Urothelium cell line (cell line): ENCODE measurements at places on chromosomes 13 and 19.

GRCh38 chr19:49363268-49364082, at the start of gene DKKL1:
Gene DKKL1, plus strand, starts transcription at chr19:49363877. Its CDS starts 122 bp downstream, at chr19:49363999.
- DNase-seq, result peak; percentile 99

GRCh38 chr13:87680298-87680697, 9.1 kb downstream of the SLITRK5 start:
- no peak for DNase-seq

DNA sequence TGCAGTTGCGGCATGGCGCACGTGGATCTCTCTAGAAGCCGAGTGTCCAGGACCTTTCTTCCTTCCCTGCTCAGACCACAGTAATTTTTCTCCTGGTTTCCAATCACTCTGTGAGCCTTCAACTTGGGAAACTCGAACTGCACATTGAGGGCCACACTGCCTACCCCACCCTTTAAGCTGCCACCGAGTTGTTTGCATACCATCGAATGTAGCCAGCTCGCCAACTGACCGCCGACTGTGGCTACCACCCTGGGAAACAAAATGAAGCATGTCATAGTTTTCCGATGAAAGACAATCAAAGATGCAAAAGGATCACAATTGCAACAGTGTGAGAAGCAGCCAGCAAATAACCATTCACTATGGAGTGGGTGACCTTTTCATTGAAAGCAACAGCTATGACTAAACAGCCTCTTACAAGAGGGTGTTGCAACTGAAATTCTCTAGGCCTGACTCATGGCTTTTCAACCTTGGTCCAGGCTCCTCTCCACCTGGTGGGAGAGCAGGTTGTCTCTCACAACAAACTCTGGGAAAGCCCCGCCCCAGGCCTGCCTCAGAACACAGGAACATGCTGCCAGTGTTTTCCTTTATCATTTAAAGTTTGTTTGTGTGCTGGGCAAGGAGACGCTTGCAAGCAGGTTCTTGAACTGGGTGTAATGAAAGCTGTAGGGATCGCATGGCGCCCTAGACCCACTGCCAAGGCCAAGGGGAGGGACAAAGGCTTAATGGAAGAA, 141.7 kb upstream of the SERP2 start:
- peak; percentile 60 for DNase-seq

GRCh38 chr19:46536391-46536790, 40.7 kb upstream of the PNMA8B start:
- DNase-seq, result no peak

GRCh38 chr13:39688699-39689405, 33.4 kb downstream of the COG6 start:
- DNase-seq, result no peak

GRCh38 chr13:50071379-50071778, 56.1 kb downstream of the KCNRG start:
- no peak for DNase-seq

DNA sequence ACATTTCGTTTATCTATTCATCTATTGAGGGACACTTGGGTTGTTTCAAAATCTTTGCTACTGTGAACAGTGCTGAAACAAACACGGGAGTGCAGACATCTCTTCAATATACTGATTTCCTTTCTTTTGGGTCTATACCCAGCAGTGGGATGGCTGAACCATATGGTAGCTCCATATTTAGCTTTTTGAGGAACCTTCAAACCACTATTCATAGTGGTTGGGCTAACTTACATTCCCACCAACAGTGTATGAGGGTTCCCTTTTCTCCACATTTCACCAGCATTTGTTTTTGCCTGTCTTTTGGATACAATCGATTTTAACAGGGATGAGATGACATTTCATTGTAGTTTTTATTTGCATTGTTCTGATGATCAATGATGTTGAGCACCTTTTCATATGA, 798.2 kb downstream of the UQCRFS1 start:
- no peak for DNase-seq

GRCh38 chr13:42039946-42040729, 8.3 kb upstream of the DGKH start:
- peak; percentile 86 for DNase-seq

DNA sequence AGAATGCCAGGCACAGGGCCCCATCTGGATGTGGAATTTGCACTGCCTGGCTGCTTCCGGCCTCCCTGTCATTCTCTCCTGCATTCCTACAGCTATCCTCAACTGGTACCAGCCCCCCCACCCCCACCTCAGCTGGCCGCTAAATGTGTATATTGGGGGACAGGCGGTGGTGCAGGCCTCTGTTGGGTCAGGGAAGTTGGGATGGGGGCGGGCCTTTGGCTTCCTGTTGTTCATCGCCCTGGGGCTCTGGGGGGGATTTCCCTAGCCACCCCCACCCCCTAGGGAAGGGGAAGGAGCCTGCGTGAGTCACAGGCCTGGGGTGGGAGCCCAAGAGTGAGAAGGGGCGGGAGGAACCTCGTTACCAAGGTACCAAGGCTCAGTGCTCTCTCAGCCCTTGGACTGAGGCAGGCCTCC, 10.6 kb downstream of the POU2F2 start:
- DNase-seq, result peak; percentile 79

- DNase-seq, result peak; percentile 70
Measured at GRCh38 chr19:42253245-42254088, 1.5 kb downstream of the ERF start.

DNA sequence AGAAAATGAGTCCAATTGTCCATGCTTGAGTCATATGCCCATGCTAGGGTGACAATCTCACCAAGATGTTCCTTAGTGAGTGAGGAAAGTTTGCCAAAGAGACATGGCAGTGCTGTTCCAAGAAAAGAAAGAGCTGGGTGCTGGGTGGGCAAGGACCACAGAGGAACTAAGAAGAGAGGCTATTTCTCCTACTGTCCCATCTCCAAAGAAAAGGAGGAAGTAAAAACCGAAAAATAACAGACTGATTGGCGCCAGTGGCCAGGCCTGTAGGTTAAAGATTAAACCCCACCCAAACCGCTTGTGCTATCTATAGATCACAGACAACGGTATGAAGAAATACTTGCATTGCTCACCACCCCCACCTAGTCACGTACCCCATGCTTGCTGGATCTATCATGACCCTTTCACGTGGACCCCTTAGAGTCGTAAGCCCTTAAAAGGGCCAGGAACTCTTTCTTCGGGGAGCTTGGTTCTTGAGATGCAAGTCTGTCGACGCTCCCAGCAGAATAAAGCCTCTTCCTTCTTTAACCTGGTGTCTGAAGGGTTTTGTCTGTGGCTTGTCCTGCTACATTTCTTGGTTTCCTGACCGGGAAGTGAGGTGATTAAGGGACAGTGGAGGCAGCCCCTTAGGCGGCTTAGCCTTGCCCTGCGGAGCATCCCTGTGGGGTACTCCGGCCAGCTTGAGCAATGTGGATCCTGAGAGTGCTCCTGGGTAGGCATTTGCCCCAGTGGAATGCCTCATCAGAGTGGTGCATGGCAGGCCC, 606.5 kb downstream of the UQCRFS1 start:
- no peak for DNase-seq
